Suppressor macrophage (primary cell): ENCODE measurements at places on chromosomes 5 and 9.

DNA sequence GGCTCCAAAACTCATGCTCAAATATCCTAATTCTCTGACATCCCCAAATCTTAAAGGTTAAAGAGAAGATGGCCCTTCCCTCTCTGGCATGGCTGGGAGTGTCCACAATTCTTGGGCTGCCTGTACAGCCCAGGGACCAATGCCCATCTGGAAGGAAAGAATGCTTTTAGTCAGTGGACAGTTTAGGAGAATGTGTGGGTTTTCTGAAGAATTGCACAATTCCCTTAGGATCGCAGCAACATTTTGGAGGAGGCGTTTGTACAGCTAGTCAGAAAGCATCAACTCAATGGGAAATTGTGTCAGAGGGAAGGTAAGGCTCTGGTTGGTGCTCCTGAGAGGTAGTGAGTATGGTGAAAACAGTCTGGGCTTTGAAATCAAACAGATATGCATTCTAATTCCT, 15.0 kb downstream of the FAM193B start:
- DNase-seq, result no peak

GRCh38 chr9:108967916-108968315, 33.7 kb downstream of the ABITRAM start:
- DNase-seq, result no peak

GRCh38 chr5:160843240-160843639, 8.8 kb downstream of the ATP10B start:
- DNase-seq, result peak; percentile 6

DNA sequence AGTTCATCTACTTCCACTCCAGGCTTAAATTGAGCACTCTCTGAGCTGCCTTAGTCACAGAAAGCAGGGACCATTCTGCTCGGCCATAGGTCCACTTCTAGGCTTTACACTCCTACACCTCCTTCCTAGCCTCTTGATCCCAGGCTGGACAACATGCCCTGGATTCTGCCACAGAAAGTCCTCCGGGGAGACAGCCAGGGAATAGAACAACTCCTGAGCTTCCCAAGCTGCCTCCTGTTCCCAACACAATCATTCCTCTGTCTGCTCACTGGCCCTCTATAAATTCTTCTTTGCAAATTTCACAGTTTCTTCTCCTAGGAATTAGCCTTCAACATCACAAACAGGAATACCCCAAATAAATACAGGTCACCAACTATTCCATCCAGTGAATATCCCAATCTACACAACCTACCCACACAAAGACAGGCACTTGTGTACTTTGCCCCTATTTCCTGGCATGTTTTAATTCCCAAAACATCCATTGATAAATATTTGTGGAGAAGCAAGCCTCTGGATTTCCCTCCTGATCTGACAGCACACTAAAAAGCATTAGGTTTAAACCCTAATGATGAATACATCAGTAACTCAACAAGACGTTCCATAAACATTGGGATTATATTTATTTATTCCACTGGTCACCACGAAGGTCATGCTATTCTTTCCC, 125.5 kb downstream of the ENC1 start:
- no peak for DNase-seq

GRCh38 chr5:54148067-54148845, 162.1 kb downstream of the ARL15 start:
- no peak for DNase-seq
